ENCODE measurements at places on chromosomes 2 and 18. TPM values are rescaled to one million over a fixed set of nuclear protein-coding genes. Genes with fewer than 3 reads are reported as not detected.
A peak's percentile ranks its signal among the peaks of the same experiment; 100 is the strongest.

GRCh38 chr2:68789603-68790002 is 55.0 kb downstream of the ARHGAP25 start:
- peak; percentile 89 for DNase-seq

DNA sequence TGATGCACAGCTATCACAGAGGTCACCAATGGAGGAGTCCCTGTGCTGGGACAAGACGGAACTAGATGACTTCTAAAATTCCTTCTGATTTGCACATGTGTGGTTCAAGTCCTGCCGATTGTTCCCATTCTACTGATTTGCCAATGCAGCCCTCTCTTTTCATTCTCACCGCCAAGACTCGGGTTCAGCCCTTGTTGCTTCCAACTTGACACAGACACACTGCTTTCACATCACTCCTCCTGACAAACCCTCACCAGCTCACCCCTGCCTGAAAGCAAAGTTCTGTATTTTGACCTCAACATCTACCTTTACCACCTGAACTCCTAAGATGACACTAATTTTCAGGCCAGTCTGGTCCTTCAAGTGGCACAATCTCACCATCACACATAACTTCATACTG is 25.5 kb downstream of the REEP1 start:
- no peak for DNase-seq

RPRD1A gene
- total RNA-seq: 48.1 TPM

GRCh38 chr2:161209902-161210301 is 49.7 kb downstream of the TANK start:
- no peak for DNase-seq

CDK15 gene
- total RNA-seq: 0.26 TPM

GRCh38 chr2:26770986-26771586 is 7.0 kb downstream of the SLC35F6 start:
- no peak for DNase-seq
